Liver (tissue), 10 donors: ENCODE measurements at places on chromosomes 2 and 18.

DNA sequence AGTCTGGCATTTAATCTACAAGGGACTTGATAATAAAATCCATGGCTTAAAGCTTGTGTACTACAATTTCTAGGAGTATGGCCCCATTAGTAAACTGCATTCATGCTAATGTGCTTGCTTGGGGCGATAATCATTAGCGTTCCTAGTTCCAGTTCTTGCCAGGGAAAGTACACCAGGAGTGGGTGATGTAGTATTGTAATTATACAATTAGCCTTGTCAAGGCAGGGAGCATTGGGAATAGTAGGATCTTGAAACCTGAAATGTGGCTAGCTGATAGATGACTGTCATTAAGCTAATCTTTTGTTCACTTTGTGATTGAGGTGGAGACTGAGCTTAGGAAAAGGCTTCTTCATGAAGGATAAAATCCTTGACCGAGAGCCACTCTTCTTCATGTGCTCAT lies 989.2 kb downstream of the CPS1 start:
- DNase-seq: no peak

GRCh38 chr18:75083761-75084160 lies 125.2 kb downstream of the PTGR3 start:
- DNase-seq: peak; percentile 8

- DNase-seq: no peak
Measured at GRCh38 chr2:207871506-207871905, 101.8 kb upstream of the FZD5 start.

- DNase-seq: no peak
Measured at GRCh38 chr2:74719066-74719465, 65.0 kb downstream of the SEMA4F start.

- DNase-seq: no peak
Measured at GRCh38 chr2:34105006-34105767, 506.1 kb upstream of the FAM98A start.

DNA sequence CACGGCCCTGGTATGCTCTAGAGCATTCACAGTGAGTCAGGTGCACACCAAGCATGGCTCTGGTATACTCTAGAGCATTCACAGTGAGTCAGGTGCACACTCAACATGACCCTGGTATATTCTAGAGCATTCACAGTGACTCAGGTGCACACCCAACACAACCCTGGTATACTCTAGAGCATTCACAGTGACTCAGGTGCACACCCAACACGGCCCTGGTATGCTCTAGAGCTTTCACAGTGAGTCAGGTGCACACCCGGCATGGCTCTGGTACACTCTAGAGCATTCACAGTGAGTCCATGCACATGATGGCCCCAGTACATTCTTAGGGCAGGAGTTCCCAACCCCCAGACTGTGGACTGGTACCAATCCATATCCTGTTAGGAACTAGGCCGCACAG lies 158.1 kb downstream of the EIPR1 start:
- DNase-seq: no peak

DNA sequence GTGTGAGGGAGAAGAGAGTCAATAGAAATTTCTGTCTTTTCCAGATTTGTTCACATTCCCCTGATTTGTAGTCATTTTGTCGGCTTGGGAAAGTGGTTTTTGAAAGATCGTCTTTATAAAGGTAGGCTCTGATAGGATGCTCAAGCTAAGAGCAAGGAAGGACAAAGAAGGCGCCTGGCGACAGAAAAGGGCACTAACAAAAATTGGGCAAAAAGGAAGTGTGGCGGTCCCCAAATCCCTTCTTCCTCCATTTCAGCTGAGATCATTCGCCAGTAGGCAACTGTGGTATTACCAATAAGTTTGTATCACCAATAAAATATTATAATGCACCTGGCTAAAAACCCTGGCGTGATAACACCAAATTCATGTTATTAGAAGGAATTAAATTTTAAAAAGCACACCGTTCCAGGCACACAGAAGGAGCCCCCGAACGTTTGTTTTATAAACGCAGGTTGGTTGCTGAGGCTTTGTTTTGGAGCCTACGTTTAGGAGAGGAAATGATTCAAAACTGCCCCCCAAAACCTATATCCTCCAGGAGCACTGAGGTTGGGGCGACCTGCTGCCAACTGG lies 756 bp upstream of the PTPN4 start:
- no peak for DNase-seq

GRCh38 chr18:32026491-32027086 lies 8.0 kb downstream of the RNF125 start:
- DNase-seq: no peak

DNA sequence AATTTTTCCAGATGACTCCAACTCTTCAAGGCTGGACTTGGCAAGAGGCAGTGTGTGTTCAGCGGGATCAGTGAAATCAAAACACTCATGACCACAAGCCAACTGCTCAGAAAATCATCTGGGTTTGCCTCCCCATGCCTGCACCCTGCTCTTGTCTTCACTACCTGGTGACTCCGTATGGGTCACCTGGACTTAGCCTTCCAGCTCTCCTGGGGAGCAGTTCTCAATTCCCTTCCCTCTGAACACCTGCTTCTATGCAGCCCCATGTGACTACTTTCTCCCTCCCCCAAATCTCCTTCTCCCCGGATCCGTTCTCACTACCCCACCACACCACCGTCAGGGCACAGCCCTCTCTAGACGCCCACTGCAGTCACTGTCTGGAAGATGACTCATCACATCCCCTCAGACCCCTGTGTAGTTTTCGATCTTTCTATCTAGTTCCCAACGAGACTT lies 130.2 kb upstream of the ID2 start:
- no peak for DNase-seq

- DNase-seq: no peak
Measured at GRCh38 chr18:35851286-35851970, 121.1 kb upstream of the RMP24 start.

DNA sequence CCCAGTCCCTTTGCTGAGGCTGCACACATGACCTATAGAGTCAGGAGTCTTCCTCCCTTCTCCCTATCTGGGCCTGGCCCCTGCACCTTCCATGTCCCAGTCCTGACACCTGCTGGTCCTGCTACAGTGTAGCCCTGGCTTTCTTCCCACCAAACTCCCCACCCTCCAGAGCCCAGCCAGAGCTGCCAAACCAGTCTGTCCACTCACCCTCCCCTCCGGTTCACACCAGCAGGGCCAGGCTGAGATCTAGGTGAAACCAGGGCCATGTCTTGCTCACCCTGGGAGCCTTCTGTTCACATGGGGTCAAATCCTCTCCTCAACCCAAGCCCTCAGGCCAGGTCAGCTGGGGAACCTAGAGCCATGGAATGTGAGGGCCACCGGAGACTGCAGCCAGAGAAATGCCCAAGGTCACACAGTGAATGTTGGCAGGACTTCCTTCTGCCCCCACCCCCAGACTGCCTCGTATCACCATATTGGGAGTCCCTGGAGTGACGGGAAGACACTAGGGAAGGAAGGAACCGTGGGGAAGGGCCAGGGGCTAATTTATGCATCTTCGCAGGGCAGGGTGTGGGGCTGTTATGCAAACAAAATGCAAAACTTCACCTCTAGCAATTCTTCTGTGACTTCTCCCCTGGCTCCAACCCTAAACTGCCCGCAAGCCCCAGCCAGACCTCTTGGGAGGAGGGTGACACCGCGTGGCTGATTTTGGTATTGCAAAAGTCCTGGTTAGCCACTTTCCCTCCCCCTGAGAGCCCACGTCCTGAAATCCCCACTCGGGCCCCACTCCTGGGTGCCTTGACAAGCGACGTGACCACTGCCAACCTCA lies 14.6 kb downstream of the TNS1 start:
- peak; percentile 88 for DNase-seq

DNA sequence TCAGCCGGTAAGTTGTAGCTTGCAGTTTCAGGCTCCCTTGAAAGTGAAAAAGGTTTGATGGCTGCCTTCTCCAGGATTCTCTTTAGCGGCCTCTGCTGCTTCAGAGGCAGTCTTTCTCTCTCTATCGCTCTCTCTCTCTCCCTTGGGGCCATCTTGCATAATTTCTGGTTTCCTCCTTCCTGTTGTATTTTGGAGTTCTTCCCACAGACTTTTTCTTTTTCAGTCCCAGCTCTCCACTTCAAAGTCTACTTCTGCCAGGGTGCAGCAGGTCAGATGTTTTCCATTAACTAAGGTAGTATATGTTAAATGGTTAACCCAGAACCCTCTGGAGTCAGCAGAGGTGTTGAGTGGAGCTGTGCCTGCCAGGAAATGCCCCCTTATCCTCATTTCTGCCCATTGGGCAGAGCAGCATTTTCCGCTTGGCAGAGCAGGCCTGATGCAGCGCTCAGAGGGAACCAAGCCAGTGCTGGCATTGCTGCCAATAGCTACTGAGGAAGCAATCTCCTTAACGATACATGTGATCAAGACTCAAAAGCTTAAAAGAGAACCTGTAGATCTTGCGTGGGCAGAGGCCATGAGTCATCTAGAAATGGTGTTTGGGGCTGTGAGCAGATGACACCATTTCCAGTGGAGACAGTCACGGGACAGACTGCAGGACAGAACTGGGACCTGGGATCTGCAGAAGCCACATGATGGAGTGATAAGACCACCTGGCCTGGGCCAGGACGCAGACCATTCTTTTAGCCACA lies 20.8 kb downstream of the DBI start:
- DNase-seq: peak; percentile 30

DNA sequence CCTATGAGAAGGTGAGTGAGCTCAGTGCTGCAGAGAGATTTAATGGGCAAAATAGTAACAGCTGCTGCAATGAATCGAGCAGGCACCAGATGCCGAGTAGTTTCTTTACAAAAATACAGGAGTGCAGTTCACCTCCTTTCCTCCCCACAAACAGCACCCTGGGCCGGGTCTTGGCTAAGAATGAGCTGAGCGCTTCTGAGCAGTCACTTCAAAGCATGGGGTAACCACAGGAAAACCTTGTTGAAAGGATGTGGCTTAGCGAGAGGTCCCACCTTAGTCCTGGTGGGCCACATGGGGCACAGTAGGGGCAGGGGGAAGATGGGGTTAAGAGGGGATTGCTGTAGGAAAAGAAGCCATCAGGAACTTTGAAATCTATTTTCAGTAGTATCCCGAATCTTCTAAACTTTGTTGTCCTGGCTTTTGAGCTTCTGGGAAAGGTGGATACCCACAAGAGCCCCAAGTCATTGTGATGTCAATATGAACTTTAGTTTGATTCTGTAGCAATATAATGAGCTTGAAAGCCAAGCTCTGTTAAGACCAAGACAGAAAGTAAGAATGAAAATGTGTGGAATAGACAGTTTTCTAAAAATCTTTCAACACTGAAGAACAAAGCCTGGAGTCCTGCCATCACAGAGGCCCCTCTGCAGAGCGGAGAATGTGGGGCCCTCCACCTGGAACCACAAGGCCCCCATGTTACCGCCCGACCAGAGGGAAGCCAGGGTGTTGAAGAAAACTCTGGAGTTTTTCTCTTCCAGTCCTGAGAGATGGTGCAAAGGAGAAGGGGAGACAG lies 101.0 kb upstream of the ZNF236 start:
- no peak for DNase-seq

DNA sequence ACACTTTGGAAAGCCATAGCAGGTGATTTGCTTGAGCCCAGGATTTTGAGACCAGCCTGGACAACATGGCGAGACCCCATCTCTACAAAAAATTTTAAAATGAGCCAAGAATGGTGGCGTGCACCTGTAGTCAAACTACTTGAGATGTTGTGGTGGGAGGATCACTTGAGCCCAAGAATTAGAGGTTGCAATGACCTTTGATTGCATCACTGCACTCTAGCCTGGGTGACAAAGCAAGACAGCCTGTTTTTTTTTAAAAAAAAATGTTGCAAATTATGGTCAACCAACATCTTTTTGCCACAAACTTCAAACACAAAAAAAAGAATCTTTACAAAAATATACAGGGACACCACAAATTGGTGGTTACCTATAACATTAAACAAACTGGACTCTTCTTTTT lies 40.3 kb downstream of the MEX3C start:
- no peak for DNase-seq

DNA sequence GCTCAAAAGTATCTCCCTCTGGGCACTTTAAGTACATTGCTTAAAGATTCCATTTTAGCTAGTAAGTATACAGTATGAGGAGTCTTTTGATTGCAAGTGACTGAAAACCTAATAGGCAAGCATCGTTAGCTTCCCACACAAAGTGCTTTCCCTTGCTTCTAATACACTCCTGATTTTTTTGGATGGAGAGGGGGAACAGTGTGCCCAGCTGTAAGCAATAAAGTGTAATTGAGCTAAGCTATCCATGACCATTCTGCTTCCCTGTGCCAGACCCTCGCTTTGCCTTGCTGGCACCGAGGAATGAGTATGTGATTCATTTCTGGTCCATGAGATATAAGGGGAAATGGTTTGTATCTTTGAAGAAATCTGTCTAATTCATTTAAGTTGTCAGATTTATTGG lies 3.8 kb upstream of the ZNF24 start:
- no peak for DNase-seq

GRCh38 chr2:3176071-3176868 lies 201.3 kb downstream of the EIPR1 start:
- DNase-seq: no peak

GRCh38 chr2:178886006-178886405 lies 78.8 kb upstream of the TTN start:
- no peak for DNase-seq

- no peak for DNase-seq
Measured at GRCh38 chr2:100995309-100996075, 6.6 kb upstream of the RPL31 start.

- no peak for DNase-seq
Measured at GRCh38 chr2:152930501-152930900, 212.1 kb downstream of the ARL6IP6 start.

DNA sequence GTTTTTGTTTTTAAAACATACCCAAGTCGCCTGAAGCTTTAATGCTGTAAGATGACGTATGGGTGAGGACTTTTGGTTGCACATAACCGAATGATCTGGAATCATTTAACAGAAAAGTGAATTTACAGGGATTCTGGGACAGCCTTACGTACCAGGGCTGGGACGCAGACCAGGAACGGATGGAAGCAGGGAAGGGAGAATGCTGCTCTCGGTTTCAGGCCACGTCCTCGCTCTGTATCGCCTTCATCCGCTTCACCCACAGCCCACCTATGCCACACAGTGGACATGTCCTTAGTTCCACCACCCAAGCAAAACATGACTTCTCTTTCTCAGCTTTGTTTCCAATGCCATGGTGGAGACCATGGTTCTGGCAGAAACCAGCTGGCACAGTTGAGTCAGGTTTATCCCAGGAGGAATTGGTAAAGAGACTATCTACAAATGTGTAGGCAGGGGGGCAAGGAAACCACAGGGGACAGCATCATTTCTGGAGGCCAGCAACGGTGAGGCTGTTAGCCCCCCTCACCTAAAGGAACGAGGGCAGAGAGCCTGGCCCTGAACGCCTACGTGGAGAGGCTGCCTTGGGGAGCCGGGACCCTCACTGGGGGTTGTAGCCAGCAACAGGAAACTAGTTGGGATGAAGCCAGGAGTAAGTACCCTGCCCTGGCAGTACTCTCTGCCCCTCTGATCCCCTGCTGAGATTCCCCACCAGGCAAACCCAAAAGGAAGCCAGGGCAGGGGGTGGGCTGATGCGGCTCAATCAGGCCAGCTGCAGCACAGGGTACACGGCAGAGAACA lies 132.5 kb downstream of the NDUFA10 start:
- DNase-seq: no peak
